ENCODE measurements at places on chromosomes 4 and X. TPM values are rescaled to one million over a fixed set of nuclear protein-coding genes. Genes with fewer than 3 reads are reported as not detected.

DNA sequence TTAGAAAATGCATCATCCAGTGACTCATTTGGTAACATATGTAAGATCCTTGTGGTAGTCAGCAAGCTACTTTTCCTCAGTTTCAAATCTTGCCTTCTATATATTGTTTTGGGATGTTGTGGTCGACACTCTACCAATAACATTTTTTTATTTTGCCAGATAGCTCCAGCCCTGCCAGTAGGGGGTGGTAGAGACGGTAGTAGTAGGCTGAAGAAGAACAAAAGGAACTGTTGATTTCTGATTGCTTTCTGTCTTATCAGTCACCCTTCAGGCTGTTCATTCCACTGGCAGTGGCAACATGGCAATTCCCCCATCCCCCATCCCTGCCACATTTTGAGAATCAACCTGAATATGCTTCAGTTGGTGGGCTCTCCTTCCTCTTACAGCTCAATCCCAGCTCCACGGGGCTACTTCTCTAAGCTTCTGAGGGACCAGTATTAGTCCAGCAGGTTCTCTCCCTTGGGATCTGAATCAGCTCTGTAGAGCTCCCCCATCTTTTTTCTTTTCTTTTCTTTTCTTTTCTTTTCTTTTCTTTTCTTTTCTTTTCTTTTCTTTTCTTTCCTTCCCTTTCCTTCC is 171.5 kb upstream of the VEGFC start:
- H3K4me3 ChIP-seq: no peak overlapping the region
- H3K36me3 ChIP-seq: no peaks in the 10 kb centered on the region
- H3K27ac ChIP-seq: no peak overlapping the region
- peak; percentile 28 for DNase-seq
- peaks cover 8% of the 10 kb centered on the region for H3K4me1 ChIP-seq
- no peaks in the 10 kb centered on the region for H3K27me3 ChIP-seq

DNA sequence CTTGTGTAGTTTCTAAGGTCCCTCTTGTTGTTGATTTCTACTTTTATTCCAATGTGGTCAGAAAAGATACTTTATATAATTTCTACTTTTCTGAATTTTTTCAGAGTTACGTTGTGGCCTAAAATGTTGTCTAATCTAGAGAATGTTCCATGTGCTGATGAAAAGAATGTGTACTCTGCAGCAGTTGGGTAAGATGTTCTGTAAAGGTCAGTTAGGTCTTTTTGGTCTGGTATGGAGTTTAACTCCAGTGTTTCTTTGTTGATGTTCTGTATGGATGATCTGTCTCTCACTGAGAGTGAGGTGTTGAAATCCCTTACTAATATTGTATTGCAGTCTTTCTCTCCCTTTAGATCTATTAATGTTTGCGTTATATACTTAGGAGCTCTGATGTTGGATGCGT is 37.0 kb upstream of the GPRIN3 start:
- no peak overlapping the region for H3K27ac ChIP-seq
- no peak for DNase-seq
- H3K27me3 ChIP-seq: no peaks in the 10 kb centered on the region

- no peaks in the 10 kb centered on the region for H3K4me1 ChIP-seq
- no peak overlapping the region for H3K27ac ChIP-seq
- H3K27me3 ChIP-seq: no peaks in the 10 kb centered on the region
- no peak for DNase-seq
- no peaks in the 10 kb centered on the region for H3K36me3 ChIP-seq
These were observed 146.7 kb upstream of the SPOCK3 start for GRCh38 chr4:167380964-167381363.

- H3K27me3 ChIP-seq: no peaks in the 10 kb centered on the region
- H3K36me3 ChIP-seq: no peaks in the 10 kb centered on the region
- H3K27ac ChIP-seq: no peak overlapping the region
- H3K4me3 ChIP-seq: no peak overlapping the region
- H3K4me1 ChIP-seq: no peaks in the 10 kb centered on the region
These were observed 10.4 kb downstream of the MAD2L1 start for GRCh38 chr4:120056246-120056645.

- H3K27ac ChIP-seq: no peak overlapping the region
- no peaks in the 10 kb centered on the region for H3K4me1 ChIP-seq
- H3K4me3 ChIP-seq: no peak overlapping the region
- H3K27me3 ChIP-seq: no peaks in the 10 kb centered on the region
These were observed 288.0 kb upstream of the PPP1R2C start for GRCh38 chrX:43065978-43066377.

The UGT2B15 gene
- total RNA-seq: not detected

DNA sequence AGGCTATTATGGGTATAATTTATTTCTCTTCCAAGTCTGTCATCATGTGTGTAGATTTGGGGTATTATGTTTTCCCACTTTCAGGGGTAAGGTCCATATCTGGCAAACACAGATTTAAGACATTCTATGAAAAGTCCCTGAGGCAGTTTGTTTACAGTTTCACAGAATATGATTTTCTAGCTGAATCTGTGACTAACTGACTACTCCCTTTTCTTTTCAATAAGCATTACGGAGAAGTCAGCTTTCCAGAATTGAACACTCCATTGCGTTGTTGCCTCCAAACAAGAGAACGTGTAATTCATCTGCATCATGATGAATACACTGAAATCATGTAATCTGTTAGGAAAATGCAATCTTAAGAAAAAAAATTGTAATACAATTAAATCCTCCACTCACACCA is 226.7 kb upstream of the SFRP2 start:
- H3K4me3 ChIP-seq: no peak overlapping the region
- DNase-seq: no peak
- H3K27me3 ChIP-seq: no peaks in the 10 kb centered on the region
- H3K4me1 ChIP-seq: no peaks in the 10 kb centered on the region

The FATE1 gene
- total RNA-seq: not detected

The RAB41 gene
- not detected for total RNA-seq

DNA sequence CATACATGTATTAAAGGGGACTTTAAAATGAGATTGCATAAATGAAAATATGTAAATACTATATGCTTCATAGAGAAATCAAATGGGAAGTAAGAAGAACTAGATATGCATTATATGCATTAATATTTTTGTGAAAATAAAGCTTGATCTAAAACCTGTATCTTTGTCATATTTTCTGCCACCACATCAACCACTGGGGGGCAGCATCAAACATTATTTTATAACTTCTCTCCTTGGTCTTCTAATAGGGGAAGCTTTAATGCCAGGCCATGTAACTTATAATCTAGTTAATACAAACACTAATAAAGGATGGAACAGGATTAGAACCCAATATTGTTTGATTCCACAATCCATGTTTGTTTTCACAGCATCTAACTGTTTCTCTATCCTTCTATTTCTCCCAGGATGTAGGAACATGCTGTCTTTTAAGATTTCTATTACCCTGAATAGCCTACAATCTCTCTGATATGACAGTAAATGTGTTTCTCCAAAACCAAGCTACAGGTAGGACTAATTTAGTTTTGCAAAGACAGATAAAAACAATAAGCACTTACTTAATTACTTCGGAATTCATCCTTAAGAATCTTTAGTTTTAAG is 10.0 kb downstream of the QRFPR start:
- H3K4me1 ChIP-seq: no peaks in the 10 kb centered on the region
- H3K36me3 ChIP-seq: no peaks in the 10 kb centered on the region
- no peak overlapping the region for H3K4me3 ChIP-seq
- peak; percentile 72 for DNase-seq

The RBMXL3 gene
- not detected for total RNA-seq

DNA sequence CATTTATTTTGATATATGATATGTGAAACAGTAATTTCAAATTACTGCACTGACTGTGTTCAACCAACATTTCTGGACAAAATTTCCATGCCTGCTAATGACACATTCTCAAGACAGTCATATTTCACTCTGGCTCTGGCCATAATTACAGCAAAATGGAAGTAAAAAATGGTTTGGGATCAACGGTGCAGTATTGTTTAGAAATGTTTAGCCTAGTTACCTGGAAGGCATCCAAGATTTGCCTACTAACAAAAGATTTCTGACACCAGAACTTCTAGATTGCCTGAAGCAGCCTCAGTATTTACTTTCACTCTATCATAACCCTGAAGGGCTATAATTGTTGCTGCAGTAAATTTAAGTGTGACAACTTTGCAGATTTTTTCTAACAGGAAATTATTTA is 416.3 kb downstream of the PCDH10 start:
- H3K36me3 ChIP-seq: no peaks in the 10 kb centered on the region
- H3K4me3 ChIP-seq: no peak overlapping the region
- DNase-seq: no peak
- H3K4me1 ChIP-seq: no peaks in the 10 kb centered on the region

- H3K4me1 ChIP-seq: no peaks in the 10 kb centered on the region
- no peak overlapping the region for H3K4me3 ChIP-seq
- no peak overlapping the region for H3K27ac ChIP-seq
- no peaks in the 10 kb centered on the region for H3K27me3 ChIP-seq
- DNase-seq: no peak
- no peaks in the 10 kb centered on the region for H3K36me3 ChIP-seq
These were observed 13.4 kb upstream of the ETDC start for GRCh38 chrX:135295944-135296305.

The SH3D19 gene
- total RNA-seq: 117 TPM

The RGN gene
- 334 TPM for total RNA-seq

- no peaks in the 10 kb centered on the region for H3K27me3 ChIP-seq
- H3K4me3 ChIP-seq: no peak overlapping the region
- no peak for DNase-seq
- H3K27ac ChIP-seq: no peak overlapping the region
These were observed 10.0 kb downstream of the SMC1A start for GRCh38 chrX:53412446-53412845.

The IQCM gene
- total RNA-seq: not detected

- H3K27ac ChIP-seq: no peak overlapping the region
- H3K4me1 ChIP-seq: no peaks in the 10 kb centered on the region
- no peaks in the 10 kb centered on the region for H3K36me3 ChIP-seq
- DNase-seq: no peak
- H3K4me3 ChIP-seq: no peak overlapping the region
These were observed 4.6 kb downstream of the ZNF185 start for GRCh38 chrX:152902502-152902820.

- no peaks in the 10 kb centered on the region for H3K36me3 ChIP-seq
- H3K27ac ChIP-seq: peak overlapping the region; percentile 42
- no peak for DNase-seq
These were observed 238.1 kb downstream of the BMPR1B start for GRCh38 chr4:94995684-94996394.

GRCh38 chr4:24089851-24090534 is 200.1 kb upstream of the PPARGC1A start:
- H3K27ac ChIP-seq: no peak overlapping the region
- no peaks in the 10 kb centered on the region for H3K4me1 ChIP-seq
- DNase-seq: no peak
- no peaks in the 10 kb centered on the region for H3K27me3 ChIP-seq
- H3K4me3 ChIP-seq: no peak overlapping the region

The DRP2 gene
- total RNA-seq: not detected

GRCh38 chr4:23602720-23603119 is 287.1 kb downstream of the PPARGC1A start:
- no peak overlapping the region for H3K4me3 ChIP-seq
- no peaks in the 10 kb centered on the region for H3K36me3 ChIP-seq
- no peak overlapping the region for H3K27ac ChIP-seq
- no peak for DNase-seq

DNA sequence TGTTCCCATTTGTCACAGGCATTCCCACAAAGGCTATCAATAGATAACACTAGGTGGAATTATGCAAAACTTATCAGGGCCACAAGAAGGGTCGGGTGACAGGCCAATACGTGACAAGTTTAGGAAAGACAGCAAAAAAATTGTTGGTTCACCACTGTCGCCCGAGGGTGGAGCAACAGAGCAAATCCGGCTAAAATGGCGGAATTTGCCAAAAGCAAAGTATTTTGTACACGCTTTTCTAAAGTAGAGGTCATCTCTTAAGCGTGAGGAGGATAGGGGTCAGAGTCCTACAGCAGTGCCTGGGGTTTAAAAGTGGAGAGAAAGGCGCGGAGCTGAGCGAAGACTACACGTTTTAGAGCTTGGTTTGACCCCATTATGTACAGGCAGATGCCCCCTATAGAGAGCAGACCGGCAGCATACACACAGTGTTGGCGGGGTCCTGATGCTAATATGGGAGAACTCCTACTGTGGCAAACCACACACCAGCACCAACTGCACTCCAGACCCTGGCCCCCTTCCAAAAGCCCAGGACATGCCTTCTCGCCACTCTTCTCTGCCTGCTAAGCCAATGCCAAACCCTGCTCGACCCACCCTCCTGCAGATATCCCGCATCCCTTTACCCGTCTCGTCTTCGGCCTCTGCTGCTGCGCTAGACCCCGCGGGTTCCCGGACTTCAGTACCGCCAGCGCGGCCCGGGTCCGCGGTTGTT is 733 bp downstream of the CCNA2 start:
- no peak overlapping the region for H3K4me3 ChIP-seq
- H3K27me3 ChIP-seq: no peaks in the 10 kb centered on the region
- H3K4me1 ChIP-seq: peaks cover 14% of the 10 kb centered on the region
- no peak overlapping the region for H3K27ac ChIP-seq

The TMEM150C gene
- 72.9 TPM for total RNA-seq

DNA sequence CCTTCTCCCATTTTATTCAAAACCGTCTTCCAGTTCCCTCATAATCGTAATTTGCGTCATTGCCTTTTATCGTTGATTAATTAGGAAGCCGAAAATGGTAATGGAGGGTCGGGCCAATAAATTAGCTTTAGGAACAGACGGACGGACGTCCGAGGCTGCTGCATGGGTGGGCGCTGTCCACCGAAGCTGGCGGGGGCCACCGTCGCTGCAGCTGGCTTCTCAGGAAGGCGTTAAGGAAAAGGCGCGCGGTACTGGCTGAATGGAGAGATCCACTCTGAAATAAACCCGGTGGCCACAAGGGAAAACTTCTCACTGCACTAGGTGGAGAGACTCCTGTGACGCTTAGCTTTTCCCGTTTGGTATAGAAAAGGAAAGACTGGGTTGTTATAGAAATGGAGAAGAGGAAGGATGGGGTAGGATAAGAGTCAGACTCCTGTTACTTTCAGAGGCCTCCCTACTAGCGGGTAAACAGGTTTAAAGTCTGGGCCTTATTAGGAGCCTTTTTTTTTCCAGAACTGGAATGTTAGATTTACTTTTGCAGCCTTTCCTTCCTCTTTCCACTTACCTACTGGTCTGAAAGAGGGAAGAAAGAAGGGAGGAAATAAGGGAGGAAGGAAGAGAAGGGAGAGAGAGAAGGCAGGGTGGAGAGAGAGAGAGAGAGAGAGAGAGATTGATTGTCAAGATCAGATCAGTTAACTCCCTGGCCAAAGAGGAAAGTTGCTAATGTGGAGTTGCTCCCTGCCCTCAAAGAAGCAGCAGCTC is 11.3 kb upstream of the PRDM8 start:
- H3K4me3 ChIP-seq: no peak overlapping the region
- peaks cover 26% of the 10 kb centered on the region for H3K27me3 ChIP-seq
- no peaks in the 10 kb centered on the region for H3K36me3 ChIP-seq
- H3K27ac ChIP-seq: no peak overlapping the region
- peaks cover 15% of the 10 kb centered on the region for H3K4me1 ChIP-seq

- H3K27ac ChIP-seq: no peak overlapping the region
- H3K4me3 ChIP-seq: no peak overlapping the region
- no peak for DNase-seq
- H3K4me1 ChIP-seq: no peaks in the 10 kb centered on the region
- H3K36me3 ChIP-seq: no peaks in the 10 kb centered on the region
These were observed 388.2 kb downstream of the OPHN1 start for GRCh38 chrX:68045008-68045577.

- peaks cover 11% of the 10 kb centered on the region for H3K27me3 ChIP-seq
- no peaks in the 10 kb centered on the region for H3K4me1 ChIP-seq
- DNase-seq: no peak
- H3K4me3 ChIP-seq: no peak overlapping the region
- no peak overlapping the region for H3K27ac ChIP-seq
These were observed 88.6 kb upstream of the TMEM164 start for GRCh38 chrX:109914114-109914849.

GRCh38 chrX:134658002-134658759 is at the start of gene PLAC1:
Gene PLAC1 (minus strand): TSS chrX:134658471. CDS start chrX:134566682, 91,789 bp downstream.
- no peak for DNase-seq
- peaks cover 12% of the 10 kb centered on the region for H3K27me3 ChIP-seq
- H3K4me1 ChIP-seq: no peaks in the 10 kb centered on the region
- no peak within 1 kb of the TSS for H3K27ac ChIP-seq
- H3K36me3 ChIP-seq: no peaks in the 10 kb centered on the region
- no peak within 1 kb of the TSS for H3K4me3 ChIP-seq
